ENCODE measurements at places on chromosomes 2 and 18.
A peak's percentile ranks its signal among the peaks of the same experiment; 100 is the strongest.

DNA sequence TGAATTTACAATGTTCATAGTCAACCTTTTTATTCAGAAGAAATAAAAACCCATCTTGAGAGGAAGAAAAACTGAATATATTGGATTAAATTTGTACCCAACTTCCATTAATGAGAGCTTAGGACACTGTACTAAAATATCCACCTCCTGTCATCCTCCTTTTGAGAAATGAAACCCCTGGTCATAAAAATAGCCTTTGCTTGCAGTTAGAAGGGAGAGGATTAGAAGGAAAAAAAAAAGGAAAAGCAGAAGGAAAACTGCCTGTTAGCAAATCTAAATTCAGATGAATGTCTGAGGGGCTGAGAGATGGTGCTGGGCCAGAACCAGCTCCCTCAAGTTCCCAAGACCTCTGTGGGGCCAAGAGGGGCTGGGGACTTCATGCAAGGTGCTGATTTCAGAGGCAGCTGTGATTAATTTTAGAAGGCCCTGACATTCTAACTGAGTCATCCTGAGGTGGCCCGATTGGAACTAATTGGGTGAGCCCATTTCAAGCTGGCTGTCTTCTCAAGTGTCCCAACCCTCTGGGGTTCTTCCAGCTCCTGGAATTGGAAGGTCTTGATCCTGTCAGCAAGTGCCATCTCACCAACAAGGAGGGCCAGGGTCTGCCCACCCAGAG lies 38.4 kb upstream of the BIN1 start:
- no peak for DNase-seq

GRCh38 chr2:112870841-112871835 lies 34.6 kb upstream of the IL1B start:
- DNase-seq: no peak

- no peak for DNase-seq
Measured at GRCh38 chr2:104889960-104890684, 36.2 kb downstream of the POU3F3 start.

DNA sequence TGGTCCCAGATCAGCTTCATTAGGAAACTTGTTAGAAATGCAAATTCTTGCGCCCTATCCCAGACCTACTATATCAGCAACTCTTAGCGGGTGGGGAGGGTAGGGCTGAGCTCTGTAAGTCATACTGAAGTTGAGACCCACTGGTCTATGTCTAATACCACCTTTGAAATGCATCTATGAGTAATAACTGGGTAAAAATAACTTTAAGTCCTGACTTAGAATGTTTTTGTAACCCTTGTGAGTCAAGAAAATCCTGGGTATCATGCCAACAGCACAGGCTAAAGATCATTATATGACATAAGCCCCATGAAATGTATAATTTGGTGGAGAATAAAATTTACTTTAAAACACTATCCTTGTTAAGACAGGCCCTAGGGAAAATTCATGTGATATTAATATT lies 41.4 kb downstream of the PRKD3 start:
- DNase-seq: no peak

DNA sequence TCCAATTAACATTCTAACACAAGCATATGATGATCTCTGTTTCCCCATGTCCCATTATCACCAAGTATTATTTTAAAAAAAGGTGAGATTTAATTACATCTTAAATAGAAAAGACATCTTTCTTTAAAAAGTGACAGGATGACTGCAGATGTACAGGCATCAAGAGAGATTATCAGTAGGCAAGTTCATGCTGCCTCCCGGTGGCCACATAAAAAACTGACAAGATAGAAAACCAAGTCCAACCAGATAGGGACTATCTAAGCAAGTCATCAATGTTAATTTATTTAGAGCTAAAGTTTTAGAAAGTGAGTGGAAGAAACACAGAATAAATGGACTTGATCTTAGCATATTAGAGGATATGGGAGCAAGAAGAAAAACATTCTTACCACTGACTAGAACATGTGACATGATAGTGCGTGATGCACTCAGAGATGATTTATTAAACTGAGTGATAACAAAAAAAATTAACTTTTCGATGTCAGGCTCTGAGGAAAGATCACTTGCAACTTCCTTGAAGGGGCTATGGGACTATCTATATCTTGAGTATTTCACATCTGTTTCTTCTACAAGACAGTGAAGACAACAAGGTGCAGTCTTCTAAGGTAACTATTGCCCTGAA lies 5.4 kb upstream of the TDRD15 start:
- no peak for DNase-seq

DNA sequence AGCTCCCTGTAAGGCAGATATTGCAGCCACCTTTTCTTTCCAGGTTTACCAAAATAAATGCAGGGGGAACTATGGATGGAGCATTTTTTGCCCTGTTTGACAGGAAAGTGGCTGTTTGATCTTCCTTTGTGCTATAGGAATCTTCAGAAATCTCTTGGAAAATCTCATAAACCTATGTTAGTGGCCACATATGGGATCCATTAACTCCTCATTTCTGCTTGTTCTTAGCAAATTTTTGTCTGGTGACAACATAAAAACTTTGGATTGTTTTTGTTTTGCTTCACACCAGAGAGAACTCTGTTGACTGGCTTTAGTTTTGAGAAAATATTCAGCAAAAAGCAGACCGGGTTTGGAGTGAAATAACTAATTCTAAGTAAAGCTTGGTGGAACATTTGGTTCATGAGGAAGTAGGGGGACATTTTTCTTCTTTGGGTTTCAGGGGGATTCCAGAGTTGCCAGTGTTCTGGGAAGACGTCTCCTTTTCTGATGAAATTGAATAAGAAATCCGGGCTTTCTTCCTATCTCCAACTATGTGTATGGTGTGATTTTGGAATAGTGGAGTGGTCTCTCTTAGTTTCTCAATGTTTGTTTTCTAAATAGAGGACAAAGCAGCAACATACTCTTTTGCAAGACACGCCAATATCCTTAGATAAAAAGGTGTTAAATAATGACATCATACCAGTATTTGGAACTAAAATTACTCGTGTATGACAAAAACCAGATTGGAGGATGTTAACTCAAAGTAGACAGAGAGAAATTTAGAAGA lies 174.4 kb downstream of the ICOS start:
- no peak for DNase-seq

- no peak for DNase-seq
Measured at GRCh38 chr2:44246436-44246835, 28.8 kb upstream of the SLC3A1 start.

DNA sequence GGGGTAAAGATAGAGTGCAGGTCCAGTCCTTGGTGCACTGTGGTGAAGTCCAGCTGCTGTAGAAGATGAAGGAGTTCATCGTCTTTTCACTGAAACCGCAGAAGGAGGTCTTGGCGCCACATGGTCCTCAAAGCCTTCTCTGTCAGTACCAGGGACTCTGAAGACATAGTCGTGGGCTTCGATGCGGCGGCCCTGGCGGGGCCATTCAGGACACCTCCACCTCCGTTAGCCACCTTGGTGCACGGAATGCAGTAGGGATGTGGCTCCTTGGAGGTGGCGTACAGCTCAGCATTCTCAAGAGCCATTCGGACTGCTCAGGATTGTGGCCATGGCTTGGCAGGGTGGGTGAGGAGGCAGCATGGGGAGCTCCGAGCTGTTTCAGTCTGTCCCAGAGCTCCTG lies 418.8 kb downstream of the SUCLG1 start:
- no peak for DNase-seq

DNA sequence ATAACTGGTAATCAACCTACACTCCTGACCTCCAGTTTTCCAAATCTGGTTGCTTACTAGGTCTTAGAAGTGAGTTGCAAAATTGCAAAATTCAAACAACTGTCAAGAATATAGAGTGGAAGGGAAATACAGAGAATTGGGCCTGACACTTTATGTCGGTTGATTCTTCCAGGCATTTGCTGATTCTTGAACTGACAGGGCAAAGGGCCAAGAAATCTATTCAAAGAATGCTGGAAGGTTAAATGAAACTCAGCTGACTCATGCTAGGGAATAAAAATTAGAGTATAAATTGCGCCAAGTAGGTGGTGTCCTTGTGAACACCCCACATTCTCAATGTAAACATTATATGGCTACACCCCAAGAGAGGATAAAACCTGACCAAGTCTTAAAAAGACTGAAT lies 21.5 kb upstream of the ZSCAN30 start:
- no peak for DNase-seq

- DNase-seq: no peak
Measured at GRCh38 chr18:10877987-10878386, 271.4 kb downstream of the PIEZO2 start.

GRCh38 chr2:208183526-208183925 lies 6.3 kb downstream of the C2orf80 start:
- no peak for DNase-seq

DNA sequence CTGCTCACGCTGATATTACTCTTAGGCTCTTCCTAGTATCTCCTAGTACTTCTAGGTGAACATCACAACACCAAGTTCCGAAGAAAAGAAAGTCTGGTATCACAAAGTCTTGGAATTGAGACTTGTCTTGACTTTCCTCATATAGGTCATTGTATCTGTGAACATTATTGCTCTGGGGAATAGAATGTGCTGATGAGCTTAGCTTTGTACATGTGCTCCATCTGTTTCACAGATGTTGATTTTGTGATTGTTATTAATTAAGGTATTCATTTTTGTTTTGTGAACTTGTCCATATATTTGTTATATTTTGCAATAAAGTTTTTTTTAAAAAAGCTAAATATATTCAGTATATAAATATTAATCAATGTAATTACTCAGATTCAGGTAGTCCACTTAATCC lies 111.7 kb downstream of the BABAM2 start:
- DNase-seq: no peak

GRCh38 chr18:55442561-55442960 lies 145.4 kb downstream of the TCF4 start:
- DNase-seq: no peak

DNA sequence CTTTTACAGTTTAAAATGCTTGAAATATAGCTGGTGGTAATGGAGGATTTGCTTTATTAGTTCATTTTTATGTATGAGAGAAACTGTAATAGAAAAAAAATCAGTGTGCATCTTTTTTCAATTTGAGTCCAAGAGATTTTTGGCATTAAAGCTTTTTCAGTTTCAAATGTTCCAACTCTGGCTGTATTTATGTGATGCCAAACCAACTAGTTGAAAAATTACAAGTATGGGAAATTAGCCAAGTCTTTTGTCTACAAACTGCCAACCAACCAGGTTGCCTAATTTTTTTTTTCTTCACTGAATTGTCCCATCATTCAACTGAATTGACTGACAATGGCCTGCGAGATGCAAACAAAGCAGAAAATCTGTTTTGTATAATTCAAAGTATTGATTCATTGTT lies 95.7 kb downstream of the ICOS start:
- no peak for DNase-seq

- DNase-seq: no peak
Measured at GRCh38 chr2:72619626-72620025, 206.2 kb downstream of the EXOC6B start.

DNA sequence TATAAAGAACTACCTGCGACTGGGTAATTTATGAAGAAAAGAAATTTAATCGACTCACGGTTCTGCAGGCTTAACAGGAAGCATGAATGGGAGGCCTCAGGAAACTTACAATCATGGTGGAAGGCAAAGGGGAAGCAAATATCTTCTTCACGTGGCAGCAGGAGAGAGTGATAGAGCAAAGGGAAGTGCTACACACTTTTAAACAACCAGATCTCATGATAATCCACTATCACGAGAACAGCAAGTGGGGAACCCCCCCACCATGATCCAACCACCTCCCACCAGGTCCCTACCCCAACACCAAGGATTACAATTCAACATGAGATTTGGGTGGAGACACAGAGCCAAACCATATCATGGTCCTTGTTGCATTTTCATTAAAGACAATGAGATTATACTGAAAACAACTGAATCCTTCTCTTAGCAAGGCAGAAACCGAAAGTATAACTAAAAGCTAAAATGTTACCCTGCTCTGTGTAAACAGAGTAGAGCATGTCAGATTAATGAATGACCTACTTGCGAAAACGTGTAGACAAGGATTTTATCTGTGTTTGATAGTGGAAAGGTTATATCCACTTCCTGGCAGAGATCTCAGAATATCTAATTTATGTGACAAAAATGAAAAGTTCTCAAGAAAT lies 60.1 kb upstream of the RBBP8 start:
- DNase-seq: no peak

DNA sequence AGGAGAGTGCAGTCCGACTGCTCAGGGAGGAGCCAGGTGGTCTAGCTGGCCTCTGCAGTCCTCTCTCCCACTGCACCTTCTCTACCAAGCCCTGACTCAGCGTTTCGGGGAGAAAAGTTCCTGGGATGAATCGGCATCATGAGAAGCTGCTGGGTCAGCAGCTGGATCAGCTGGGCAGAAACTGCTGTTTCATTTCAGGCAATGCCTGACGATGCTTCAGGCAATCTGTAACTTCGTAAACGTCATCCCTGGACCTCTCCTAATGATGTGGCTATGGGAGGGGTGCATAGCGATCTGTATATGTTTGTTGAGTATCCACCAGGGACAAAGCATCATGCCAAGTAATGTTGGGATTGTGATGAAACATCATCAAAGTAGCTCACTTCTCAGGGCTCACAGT lies 20.7 kb downstream of the LIPG start:
- DNase-seq: no peak

- peak; percentile 20 for DNase-seq
Measured at GRCh38 chr2:46615986-46616485, 136.7 kb downstream of the TMEM247 start.

GRCh38 chr2:162073888-162074631 lies at the start of gene DPP4:
Gene DPP4 (minus strand): TSS chr2:162074215. CDS start chr2:162073981, 234 bp downstream.
- peak; percentile 38 for DNase-seq

DNA sequence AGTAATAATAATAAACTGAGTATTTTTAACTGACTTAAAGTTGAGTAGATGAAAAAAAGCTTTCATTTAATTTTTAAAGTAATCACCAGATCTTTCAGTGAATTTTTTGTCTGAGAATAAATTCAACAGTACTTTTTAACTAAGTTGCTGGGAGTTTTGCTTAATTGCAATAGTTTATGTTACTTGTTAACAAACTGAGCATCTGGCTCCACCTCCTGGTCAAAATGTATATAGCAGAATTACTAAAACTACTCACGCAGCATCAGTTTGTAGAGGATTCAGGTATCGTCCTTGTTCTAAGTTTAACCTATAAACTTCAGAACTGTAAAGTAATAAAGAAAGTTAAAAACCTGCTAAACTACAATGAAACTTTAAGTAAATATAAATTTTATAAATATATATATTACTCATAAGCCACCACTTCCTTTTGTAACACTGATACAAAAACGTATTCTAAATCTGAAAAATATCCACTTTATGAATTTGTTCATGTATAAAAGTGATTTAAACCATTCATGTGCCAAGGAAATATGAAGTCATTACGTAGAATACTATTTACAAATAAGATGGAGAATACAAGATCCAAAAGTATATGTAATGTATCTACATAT lies 21.3 kb downstream of the NOL10 start:
- no peak for DNase-seq

DNA sequence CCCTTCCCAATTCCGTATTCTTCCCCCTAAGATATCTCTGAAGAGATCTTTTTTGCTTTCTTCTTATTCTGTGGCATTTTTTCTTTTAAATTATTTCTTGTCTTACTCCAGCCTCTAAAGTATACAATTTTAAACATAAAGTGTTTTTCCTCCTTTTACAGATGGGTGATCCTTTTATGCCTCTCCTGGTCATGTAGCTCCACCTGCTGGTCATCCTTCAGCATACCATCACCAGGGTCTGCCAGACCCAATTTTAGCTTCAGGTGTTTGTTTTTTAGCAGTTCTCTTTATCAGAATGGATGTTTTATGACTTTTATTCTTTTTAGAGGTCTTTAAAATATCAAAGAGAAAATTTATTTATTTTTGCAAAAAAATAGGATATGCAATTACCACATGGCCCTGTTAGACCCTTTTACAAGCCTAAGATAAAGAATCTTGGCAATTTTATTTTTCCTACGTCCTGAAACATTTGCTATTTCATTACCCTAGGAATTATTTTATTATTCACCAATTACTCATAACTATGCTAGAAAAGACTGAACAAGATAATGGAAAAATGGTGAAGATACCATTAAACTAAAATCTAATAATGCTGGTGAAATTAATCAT lies 55.5 kb downstream of the PIGN start:
- peak; percentile 49 for DNase-seq
